Brain pericyte (primary cell): ENCODE measurements at places on chromosomes 1 and 21.

DNA sequence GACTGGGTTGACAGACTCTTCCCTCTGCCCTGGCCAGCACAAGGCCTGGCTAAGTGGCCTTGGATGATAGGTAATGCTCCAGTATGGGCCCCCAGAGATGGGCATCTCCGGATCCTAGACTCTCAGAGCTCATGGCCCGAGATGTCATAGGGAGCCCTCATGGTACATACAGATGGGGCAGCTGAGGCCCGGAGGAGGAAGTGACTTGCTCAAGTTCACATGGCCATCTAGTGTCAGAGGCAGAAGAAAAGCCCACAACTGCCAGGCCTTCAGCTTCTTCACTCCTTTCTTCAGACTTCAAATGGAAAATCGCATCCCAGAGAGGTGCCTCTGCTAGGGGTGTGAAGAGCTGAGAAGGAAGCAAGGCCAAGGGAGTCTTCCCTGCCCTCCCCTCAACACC, 46.8 kb upstream of the SYNC start:
- no peak for DNase-seq

DNA sequence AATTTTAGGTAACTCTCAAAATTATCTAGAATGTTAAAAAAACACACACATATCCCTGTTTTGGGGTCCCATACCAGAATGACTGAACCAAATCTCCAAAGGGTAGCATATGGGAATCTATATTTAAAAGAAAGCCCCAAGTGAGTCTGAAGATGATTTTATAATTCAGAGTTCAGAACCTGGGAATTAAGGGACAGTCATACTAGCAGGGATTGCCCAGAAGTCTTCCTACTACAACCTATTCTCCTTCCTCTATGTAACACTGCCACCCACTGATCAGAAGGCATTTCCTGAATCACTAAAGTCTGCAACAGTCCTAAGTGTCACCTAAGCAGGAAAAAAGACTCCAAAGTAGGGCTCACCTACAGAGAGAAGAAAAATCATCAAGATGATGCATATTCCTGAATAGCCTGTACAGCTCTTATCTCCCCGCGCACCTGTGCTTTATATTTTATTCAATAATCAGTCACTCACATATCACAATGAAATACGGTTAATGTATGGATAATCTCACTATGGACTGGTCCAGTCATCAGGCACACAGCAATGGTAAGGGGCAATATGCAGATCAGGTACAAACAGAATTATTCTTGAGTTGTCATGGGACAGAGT, 4.9 kb downstream of the RGS1 start:
- no peak for DNase-seq

DNA sequence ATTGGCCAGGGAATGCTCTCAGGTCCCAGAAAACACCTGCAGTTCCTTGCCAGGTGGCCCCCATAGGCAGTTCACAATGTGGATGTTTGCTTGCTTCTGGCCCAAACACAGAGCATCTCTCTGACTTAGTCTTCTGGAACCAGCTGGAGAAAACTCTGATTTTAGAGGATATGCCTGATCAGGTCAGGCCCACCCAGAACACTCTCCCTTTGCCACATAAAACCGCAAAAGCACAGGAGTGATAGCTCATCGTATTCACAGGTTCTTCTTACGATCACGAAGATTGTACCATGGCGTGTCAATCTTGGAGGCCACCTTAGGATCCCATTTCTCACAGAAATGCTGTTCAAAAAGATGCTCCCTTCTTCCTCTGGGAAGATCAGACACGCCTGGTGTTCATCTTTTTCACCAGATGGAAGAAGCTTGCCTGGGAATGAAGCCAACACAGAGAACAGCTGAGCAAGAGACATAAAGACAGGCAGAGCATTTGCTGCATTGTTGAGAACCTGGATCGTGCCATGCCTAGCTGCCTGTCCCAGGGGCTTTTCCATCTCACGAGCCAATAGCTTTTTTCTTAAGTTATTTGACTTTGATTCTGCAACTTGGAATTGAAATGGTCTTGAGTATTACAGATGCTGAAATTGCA, 11.6 kb upstream of the CD247 start:
- no peak for DNase-seq

DNA sequence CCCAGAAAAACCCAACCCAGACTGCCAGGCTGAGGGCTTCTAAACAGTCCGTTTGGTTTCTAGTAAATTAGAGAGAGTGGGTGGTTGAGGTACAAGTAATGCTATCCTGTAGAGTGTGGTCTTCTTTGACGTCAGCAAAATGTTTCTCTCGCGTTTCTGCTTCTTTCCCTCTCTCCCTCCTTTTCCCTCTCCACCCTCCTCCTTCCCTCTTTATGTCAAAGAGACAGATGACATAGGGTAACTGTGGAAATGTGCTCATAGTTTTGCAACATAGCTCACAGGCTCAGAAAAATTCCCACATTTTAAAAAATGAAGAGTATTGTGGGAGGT, 158.3 kb downstream of the TOMM20 start:
- DNase-seq: no peak

GRCh38 chr1:25848531-25848930, 10.7 kb downstream of the AUNIP start:
- DNase-seq: no peak

DNA sequence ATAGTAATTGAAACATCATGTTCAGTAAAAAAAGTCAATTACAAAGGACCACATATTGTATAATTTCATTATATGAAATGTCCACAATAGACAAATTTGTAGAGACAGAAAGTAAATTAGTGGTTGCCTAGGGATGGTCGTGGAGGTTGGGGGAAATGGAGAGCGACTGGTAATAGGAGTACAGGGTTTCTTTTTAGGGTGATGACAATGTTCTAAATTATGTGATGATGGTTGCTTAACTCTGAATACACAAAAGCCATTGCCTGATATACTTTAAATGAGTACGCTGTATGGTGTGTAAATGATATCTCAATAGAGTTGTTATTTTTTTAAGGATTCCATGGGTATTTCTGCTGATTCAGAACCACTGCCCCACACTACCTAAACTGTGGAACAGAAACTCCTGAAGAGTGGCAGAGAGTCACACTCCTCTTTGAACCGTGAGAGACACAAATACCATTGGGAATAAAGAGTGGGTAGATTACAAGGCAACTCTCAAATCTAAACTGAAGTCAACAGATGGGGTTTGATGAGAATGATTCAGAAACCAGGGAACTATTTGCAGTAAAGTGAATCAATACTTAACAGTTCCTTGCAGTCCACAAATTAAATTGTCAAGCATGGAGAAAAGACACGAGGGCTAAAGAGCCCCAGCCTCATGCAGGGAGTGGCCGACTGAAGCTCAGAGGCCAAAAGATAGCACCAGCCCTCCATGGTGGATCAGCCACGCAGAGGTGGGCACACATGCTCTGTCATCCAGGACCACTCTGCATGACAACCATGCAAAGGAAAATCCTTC, 118.0 kb downstream of the CAPN8 start:
- no peak for DNase-seq

GRCh38 chr1:243693800-243694199, 156.2 kb downstream of the AKT3 start:
- DNase-seq: no peak

DNA sequence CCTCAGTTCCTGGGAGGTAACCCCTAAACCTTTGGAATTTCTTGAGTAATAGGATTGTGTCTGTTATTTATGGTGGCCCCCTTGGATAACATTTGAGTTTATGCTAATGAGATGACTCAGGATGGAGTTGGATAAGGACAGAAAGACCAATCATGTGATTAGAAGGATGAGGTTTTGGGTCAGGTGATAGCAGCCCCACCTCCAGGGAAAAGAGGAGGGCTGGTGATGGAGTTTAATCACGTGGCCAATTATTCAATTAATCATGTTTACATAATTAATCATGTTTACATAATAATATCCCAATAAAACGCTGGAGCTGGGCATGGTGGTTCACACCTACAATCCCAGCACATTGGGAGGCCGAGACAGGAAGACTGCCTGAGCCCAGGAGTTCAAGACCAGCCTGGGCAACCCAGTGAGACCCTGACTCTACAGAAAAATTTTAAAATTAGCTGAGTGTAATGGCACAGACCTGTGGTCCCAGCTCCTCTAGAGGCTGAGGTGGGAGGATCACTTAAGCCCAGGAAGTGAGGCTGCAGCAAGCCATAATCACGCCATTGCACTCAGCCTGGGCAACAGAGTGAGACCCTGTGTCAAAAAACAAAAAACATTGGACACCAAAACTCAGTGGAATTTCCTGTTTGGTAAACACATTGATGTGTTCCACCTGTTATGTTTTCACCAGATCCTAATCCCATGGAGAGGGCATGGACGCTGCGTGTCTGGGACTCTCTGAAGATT, 73.3 kb downstream of the NUP210L start:
- no peak for DNase-seq

GRCh38 chr1:193700710-193701355, 514.4 kb upstream of the B3GALT2 start:
- peak; percentile 8 for DNase-seq

DNA sequence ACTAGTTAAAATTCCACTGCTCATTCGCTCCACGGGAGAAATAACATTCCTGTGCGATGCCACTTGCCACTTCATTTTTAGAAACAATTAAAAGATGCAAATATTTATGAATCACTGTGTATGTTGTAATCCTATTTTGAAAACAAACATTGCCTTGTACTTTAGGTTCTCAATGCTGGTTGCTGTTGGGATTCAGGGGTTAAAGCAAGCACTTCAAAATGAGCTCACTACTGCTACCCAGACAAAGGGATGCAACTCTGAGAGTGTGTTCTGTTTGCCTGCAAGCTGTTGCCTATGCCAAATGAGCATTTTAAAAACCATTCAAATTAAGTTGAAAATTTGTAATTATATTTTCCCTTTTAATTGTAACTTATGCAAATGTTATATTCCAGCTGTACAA, 87.5 kb downstream of the RWDD3 start:
- no peak for DNase-seq

DNA sequence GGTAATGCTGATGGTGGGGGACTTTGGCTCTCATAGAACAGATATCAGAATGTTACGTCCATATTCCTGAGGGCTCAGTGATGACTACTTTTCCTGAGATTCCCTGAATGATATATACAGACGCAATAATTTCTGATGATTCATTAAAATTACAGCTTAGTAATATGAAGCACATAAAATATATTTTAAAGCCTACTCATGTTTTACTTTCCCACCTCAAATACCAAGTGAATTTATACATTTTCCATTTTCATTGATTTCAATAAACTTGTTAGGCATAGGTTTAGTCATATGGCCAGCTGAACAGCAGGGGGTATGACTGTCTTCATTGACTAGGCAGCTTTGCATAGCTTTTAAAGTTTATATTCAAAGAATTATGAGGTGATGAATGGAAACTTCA, 26.2 kb upstream of the PDC start:
- DNase-seq: no peak

DNA sequence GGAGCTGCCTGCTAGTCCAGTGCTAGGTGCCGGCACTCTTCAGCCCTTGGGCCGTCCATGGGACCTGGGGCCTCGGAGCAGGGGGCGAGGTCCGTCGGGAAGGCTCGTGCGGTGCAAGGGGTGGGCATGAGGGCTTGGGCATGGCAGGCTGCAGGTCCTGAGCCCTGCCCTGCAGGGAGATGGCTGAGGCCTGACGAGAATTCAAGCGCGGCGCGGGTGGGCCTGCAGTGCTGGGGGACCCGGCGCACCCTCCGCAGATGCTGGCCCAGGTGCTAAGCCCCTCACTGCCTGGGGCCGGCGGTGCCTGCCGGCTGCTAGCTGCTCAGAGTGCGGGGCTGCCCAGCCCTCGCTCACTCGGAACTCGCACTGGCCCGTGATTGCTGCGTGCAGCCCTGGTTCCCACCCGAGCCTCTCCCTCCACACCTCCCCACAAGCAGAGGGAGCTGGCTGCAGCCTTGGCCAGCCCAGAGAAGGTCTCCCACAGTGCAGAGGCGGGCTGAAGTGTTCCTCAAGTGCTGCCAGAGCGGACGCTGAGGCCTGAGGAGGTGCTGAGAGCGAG, 467.0 kb downstream of the AGBL4 start:
- no peak for DNase-seq

DNA sequence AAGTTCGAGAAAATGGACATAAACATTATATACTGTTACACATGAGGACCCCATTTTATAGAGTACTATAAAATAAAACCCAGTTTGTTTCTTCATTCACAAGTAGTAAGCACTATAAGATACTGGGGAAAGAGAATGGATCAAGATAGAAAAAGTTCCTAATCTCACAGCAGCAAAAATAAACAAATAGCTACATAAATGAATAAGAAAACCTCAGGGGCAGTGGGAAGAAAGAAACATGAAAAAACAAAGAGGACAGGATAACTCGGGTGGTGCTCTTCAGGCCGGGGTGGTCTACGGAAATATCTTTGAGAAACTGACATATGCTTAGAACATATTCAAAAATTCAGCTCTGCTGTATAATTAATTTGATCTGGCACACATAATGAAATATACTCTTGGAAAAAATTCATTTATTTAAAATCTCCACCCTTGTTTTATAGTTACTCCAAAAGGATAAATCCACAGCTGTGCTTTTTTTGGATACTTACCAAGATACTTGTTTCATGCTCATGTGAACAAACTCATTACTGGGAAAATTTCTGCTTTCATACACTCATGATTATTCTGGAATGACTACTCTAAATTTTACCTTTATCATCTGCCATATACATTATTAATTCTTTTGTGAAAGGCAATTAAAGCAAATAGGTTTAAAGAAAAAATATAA, 20.0 kb downstream of the CEP170 start:
- no peak for DNase-seq

DNA sequence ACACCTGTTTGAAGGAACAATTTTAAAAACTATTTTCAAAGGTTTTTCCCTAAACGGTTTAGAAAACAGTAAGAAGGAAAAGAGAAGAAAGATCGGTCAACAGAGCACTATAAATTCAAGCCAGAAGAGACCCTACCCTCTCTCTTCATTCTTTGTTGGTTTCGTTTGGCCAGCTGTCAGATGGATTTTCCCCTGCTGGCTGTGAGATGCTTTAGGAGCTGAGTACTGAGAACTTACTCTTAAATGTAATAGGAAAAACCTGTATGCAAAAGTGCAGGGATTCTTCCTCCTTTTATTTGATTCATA, 1.3 kb upstream of the TXNIP start:
- no peak for DNase-seq

- no peak for DNase-seq
These were observed 480 bp downstream of the DPYD start for GRCh38 chr1:97920276-97920831.

- DNase-seq: no peak
These were observed 29.8 kb downstream of the SOAT1 start for GRCh38 chr1:179323436-179323835.

- no peak for DNase-seq
These were observed 262.5 kb downstream of the GRIK1 start for GRCh38 chr21:29677326-29677725.

GRCh38 chr1:64505944-64506655, 36.2 kb downstream of the CACHD1 start:
- DNase-seq: no peak

- peak; percentile 34 for DNase-seq
These were observed 112.9 kb downstream of the ZBTB18 start for GRCh38 chr1:244163861-244164510.

- DNase-seq: no peak
These were observed 24.0 kb downstream of the MTOR start for GRCh38 chr1:11238311-11238710.

GRCh38 chr21:43734928-43735229, 15.9 kb downstream of the PDXK start:
- DNase-seq: no peak

- DNase-seq: no peak
These were observed 166.4 kb downstream of the TRABD2B start for GRCh38 chr1:47830641-47831333.

GRCh38 chr1:201717286-201717685, 111.7 kb upstream of the IPO9 start:
- DNase-seq: no peak

- DNase-seq: no peak
These were observed 4.8 kb downstream of the ETV3 start for GRCh38 chr1:157133426-157133825.
